Inflammatory macrophage treated with lipopolysaccharide for 1 hour (primary cell): ENCODE measurements at places on chromosomes 3 and 15.
A peak's percentile ranks its signal among the peaks of the same experiment; 100 is the strongest.

- no peak for DNase-seq
Observed at GRCh38 chr3:25723802-25724201, 59.1 kb upstream of the TOP2B start.

GRCh38 chr15:69320977-69321554 lies 22.4 kb downstream of the PAQR5 start:
- peak; percentile 86 for DNase-seq

DNA sequence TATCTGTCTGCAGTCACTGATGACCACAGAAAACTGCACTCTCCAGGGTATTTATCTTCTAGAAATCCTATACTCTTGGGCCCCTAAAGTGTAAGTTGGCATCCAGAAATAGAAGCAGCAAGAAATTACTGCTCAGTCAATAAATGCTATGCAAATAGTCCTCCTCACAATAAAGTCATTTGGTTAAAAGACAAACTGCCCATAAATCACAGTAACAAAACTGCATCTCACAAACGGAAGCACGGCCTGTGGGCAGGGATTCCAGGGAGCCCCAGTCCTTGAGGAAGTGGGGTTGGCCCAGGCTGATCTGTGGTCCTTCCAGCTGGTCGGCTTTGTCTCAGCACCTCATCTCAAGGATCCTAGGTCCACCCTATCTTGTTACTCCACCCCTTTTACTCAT lies 29.7 kb upstream of the SPATA12 start:
- DNase-seq = no peak

GRCh38 chr3:182165234-182165633 lies 453.5 kb downstream of the SOX2 start:
- no peak for DNase-seq

DNA sequence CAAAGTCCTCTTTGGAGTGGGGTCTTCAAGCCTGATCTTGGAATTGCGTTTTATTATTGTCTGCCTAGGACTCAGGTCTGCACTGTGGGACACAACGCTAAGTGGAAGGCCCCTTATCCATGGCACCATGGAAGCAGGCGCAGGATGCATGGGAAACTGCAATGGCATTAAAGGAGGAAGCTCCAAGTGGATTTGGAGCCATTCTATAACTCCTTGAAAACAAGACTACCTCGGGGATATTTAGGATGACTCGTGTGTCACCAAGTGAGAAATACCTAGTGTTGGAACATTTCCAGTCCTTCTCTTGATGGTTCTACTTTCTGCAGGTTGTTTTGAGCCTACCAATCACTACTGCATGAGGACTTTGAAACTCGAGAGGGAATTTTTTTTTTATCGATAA lies 126.6 kb upstream of the ZBED2 start:
- no peak for DNase-seq

GRCh38 chr3:151901644-151902285 lies 28.3 kb downstream of the SUCNR1 start:
- DNase-seq = no peak

DNA sequence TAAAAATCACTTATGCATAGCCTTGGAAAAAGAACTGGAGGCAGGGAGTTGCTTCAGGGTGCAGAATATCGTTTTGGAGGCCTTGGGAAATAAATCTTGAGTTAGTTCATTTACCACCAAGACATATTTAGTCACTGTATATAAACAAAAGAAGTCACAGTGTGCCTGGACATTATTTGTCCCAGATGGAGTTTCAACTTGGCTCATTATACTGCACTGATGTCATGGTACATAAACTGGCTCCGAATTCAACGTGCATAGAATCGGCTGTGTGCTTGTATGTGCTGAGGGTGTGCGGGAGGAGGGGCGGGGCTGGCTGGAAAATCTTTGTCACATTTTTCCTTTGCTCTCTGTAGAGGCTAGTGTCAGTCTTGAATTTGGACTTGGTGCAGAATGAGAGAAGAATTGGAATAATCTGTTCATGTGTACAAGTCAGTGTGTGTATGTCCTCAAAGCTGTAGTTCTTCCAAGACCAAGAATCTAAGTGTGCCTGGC lies 86.6 kb downstream of the FNDC3B start:
- DNase-seq = no peak

- DNase-seq = peak; percentile 73
Observed at GRCh38 chr15:83053151-83053550, 13.9 kb downstream of the BTBD1 start.

DNA sequence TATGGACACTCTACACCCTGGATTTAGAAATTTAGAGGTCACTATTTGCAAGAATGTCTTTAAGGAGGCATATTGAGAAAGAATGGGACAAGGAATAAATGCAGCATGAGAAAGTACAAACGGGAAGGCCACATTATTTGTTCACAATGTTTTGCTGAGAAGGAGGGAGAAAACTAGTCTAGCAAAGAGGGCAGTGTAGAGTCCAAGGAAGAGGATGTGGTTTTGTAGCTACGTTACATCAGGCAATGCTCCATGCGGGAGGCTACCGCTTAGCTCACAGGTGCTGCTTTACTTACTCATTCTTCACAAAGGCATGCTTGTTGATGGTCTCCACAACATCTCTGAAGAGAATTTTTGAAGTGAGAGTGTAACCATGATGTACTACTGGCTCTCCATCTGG lies 191.1 kb downstream of the PLCH1 start:
- DNase-seq = no peak

GRCh38 chr15:84722628-84723027 lies 6.7 kb upstream of the SEC11A start:
- no peak for DNase-seq

DNA sequence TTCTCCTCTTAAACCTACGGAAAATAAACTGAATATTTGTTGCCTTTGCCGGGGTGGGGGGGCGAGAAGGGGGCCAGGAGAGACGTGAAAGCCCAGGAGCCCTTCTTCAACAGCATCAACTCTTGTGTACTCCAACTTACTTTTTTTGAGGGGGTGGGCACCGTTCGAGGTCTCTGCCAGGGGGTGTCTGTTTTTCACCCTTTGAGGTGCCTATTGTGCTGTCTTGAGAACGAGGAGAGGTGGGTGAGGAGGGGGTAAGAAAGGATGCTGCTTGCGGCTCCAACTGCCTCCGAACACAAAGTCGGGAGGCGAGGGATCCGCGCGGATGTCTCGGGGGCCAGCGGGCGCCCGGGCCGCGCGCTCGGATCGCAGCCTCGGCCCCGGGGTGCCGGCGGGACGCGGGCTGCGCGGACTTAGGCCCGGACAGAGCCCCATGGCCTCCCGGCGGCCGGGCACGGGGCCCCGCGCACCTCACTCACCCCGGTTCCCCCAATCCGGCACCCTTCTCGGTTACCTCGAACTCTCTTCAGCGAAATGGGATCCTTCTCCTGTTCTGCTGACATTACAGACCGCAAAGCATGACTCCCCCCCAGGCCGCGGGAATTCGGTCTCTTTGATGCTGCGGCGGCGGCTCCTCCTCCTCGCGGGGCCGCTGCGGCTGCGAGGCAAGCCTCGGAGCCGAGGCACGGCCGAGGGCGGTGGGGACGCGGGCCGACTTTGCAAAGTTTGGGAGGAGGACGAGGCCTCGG lies 650 bp downstream of the PYGO1 start:
- DNase-seq = peak; percentile 7

GRCh38 chr3:157125101-157125500 lies 34.8 kb downstream of the CCNL1 start:
- DNase-seq = no peak

DNA sequence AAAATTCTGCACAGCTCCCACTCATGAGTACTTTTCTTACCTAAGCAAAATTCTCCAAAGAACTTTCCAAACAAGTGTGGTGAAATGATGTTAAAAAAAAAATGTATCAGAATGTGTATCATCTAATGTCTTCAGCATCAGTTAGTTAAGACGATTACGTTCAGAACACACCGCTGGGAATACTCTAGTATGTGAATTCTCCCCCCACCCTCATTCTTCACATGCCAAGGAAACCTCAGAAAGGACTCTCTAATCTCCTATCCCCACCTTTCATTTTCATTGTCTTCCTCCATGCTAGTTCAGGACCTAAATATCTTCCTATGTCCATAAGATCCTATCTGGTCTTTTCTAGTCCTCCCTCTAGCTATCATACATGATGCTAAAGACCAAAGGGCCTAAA lies 457.4 kb downstream of the SHQ1 start:
- no peak for DNase-seq

DNA sequence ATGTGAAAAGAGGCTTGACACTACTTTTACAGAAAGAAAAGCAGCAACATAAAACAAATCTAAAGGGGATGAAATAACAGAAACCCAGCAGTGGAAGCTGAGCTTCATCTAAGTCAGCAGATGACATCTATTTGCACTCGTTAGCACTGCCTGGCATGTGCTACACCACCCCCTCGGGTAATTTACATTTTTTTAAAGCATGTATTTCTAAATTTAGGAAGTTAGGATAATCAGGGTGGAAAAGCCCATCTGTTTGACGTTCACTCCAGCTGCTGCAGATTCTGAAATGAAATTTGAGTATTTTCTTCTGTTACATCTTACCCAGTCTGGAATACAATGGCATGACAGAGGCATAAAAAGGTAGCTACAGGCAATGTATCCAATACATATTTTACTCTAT lies 20.7 kb downstream of the IGSF11 start:
- DNase-seq = no peak

DNA sequence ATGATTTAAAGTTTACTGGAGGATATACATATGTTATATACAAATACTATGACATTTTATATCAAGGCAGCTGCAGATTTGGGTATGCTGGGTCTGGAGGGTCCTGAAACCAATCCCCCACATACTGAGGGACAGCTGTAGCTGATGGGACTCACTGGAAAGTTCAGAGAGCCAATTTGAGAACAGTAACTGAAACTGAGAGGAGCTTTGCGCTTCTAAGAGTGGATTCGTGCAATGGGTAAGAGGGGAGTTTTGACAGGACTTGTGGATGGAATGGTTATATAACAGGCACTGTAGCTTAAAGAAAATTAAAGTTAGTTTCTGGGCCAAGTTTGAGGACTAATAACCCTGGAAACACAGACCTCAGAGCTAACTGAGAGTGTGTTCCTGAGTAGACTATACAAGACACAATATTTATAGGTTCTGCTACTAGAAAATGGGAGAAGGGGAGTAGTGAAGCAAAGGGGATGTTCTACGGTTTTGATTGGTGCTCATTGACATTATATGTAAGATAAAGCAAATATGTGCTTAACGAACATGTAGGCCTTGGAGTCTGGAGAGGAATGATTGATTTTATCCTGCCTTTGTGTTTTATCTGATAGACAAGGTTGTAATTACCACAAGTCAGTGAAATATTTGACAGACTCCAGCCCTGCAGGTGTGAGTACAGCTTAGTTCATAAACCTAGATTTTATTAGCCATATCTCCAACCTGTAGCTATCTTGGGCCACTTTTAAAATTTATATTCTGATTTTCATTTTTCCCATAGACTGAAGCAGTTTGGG lies 4.8 kb upstream of the ZMAT3 start:
- no peak for DNase-seq

- no peak for DNase-seq
Observed at GRCh38 chr15:51724199-51724598, 13.3 kb downstream of the LYSMD2 start.

GRCh38 chr15:47724346-47724745 lies 7.0 kb downstream of the SEMA6D start:
- DNase-seq = no peak

DNA sequence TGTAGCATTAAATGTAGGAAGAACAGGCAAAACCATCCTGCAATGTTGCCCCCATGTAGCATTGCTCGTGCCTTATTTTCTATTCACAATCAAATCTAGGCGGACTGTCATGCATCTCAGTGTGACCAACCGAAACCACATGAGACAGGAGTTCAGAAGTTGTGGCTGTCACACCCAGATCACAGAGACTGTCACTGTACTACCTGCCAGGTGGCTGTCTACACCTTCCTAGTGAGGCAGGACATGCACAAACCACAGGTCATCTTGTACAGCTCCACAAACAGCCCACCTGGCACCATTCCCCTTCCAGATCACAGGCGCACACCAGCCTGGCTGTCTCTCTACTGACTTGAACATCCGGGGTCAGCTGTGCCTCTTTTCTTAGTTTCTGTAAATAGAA lies 392.8 kb downstream of the OCA2 start:
- no peak for DNase-seq

DNA sequence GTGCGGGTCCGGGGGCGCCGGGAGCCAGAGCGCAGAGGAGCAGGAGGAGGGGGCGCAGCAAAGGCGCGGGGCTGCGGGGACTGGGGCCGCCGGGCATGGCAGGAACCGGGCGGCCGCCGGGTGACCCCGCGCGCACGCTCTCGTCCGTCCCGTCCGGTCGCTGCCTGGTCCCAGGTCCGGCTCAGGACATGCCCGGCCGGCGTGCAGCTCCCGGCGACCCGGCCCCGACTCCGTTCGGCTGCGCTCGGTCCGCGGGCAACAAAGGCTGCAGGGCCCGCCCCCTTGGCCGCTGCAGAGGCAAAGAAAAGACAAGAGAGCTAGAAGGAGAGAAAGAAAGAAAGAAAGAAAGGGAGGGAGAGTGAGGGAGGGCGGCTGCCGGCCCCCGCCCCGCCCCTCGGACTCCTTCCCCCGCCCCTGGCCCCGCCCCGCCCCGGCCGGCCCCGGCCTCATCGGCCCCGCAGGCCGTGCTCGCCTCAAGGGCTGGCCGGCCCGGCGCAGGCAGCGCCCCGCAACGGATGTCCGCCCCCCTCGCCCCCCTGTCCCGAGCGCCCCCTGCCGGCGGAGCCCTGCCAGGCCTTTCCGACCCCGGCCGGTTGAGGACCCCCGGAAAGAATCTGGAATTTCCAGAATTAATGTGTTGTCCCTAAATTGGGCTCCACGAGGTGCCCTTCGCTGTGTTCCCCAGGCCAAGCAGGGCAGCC lies at the start of gene ADAMTS7:
Gene ADAMTS7 (minus strand): TSS at position 341 of the 701 bp plus-strand sequence. CDS start 244 bp downstream, at position 97.
- DNase-seq = peak; percentile 10

DNA sequence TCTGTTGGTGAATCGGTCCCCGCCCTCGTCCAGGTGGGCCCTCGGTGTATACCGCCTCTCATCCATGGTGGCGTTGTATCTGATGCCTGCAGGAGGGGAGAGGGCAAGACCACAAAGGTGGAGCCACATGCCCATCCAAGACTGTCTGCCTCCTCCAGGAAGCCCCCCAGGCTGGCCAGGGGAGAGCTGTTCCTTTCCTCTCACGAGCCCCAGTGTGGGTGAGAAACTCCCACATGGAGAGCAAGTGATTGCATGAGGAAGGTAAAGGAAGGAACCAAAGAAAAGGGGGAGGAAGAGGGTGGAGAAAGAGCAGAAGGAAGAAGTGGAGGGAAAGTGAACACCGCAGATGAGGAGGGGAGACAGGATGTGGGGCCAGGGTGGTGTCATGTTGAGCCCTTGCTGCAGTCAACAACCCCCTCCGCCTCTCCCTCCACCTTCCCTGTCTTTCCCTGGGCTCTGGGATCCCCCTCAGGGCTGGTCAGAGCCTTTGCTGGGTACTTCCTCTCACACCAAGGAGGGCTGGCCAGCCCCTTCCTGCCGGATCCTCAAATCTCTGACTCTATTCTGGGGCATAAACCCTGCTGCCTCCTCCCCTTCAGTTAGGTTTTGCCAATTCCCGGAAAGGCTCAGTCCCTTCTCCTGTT lies 49.3 kb downstream of the FEM1B start:
- DNase-seq = peak; percentile 45
